ENCODE measurements at places on chromosomes 11 and 22. TPM values are rescaled to one million over a fixed set of nuclear protein-coding genes. Genes with fewer than 3 reads are reported as not detected.

The SESN3 gene
- total RNA-seq, result 19.2 TPM

GRCh38 chr11:131025421-131026125, 109.3 kb upstream of the SNX19 start:
- DNase-seq, result no peak

- no peak for DNase-seq
These were observed 779.3 kb downstream of the DLG2 start for GRCh38 chr11:84847842-84848241.

- DNase-seq, result peak; percentile 71
These were observed 12.6 kb upstream of the TRIM44 start for GRCh38 chr11:35650006-35650405.

GRCh38 chr11:25727944-25728343, 604.0 kb upstream of the ANO3 start:
- DNase-seq, result no peak

Data from GM23248 (cell line).